ENCODE measurements at places on chromosomes 16 and 17.

- no peak for DNase-seq
These were observed 485.5 kb downstream of the WWOX start for GRCh38 chr16:78584991-78585390.

- no peak for DNase-seq
These were observed 3.0 kb upstream of the PRSS22 start for GRCh38 chr16:2860826-2861567.

- DNase-seq: no peak
These were observed 14.6 kb downstream of the ABCC3 start for GRCh38 chr17:50649042-50649908.

DNA sequence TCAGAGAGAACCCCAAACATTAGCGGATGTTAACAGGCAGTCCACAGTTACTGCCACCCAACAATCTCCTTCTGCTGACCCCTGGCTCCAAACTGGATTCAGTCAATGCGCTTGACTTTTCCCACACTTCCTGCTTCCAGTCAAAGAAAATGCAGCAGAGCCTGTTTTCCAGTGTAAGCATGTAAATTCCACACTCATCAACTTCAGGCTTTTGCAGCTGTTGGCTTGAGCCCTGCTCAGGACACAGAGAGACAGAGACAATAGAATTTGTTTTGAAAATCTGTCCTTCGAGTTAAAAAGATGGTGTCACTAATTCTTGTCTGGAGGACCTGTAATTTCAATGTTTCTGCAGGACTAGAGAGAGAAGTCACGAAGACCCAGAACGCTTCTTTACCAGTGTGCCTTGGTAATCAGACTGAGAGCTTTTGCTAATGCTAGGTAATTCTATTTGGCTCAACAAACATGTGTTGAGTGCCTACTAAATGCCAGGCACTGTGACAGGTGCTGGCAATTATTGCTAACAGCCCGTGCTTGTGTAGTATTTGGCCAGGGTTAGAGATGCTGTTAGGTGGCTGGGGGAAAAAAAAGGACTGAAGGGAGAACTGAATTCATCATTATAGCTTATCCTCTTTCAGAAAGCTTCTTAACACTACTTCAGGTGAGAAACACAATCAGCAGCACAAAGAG is 32.5 kb downstream of the HOXB1 start:
- peak; percentile 12 for DNase-seq

- no peak for DNase-seq
These were observed 3.0 kb downstream of the DEF8 start for GRCh38 chr16:89951509-89951908.

GRCh38 chr17:58200024-58200633 is 7.6 kb downstream of the EPX start:
- peak; percentile 20 for DNase-seq

GRCh38 chr17:83121921-83122820 is 42.8 kb downstream of the METRNL start:
- DNase-seq: no peak

- DNase-seq: no peak
These were observed 12.0 kb upstream of the CRISPLD2 start for GRCh38 chr16:84807776-84808175.

- no peak for DNase-seq
These were observed 1086.4 kb downstream of the CDH8 start for GRCh38 chr16:60949800-60950199.

DNA sequence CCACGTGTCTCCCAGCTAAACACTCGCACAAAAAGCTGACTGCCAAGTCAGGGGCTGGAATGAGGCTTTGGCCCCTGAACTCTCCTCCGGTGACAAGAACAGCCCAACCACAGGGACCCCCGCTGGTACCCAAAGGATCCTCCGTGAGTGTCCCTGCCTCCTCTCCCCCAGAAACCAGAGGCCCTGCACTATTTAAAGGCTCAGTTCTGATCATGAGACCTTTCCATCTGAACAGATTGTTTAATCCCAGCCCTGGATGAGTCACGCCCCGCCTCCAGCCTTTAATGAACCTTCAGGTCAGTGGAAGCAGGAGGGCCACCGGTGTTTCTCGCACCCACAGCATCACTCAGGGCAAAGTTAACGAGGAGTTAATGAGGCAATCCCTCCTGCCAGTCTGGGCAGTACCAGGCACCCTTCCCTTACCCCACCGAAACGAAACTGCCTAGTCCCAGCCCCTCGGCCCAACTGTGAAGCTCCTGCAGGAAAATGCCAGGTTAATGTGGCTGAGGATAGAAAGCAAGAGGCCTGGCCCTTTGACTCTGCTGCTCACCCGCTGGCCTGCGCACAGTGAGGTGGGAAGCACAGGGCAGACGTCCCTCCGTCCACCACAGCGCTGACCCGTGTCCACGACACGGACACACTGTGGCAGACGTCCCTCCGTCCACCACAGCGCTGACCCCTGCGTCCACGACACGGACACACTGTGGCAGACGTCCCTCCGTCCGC is 32.4 kb downstream of the TIMM22 start:
- no peak for DNase-seq

GRCh38 chr17:51071556-51071955 is 49.1 kb downstream of the SPAG9 start:
- DNase-seq: no peak

DNA sequence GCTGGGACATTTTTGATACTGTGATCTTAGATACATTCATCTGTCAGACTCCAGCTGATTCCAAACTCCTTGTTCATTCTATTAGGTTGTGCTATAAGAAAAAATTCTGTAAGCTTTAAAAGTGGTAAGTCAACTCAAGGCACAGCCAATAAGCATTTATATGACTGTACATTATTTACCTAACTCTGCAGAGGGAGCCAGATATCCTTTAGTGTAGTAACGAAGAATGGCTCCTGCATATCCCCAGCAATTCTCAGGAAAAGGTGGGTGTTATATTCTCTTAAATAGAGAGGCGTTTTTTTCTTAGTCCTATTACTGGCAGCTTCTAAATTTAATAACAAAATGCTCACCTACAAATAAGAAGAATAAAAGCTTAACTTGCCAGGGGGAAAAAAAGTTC is 374.3 kb upstream of the GOT2 start:
- DNase-seq: no peak

GRCh38 chr17:46928467-46929261 is 5.7 kb downstream of the GOSR2 start:
- DNase-seq: no peak

- DNase-seq: no peak
These were observed 522 bp downstream of the NAGS start for GRCh38 chr17:44004761-44005526.

- no peak for DNase-seq
These were observed 1.4 kb upstream of the CHST4 start for GRCh38 chr16:71524566-71525553.

GRCh38 chr16:49017501-49017900 is 264.1 kb downstream of the CBLN1 start:
- DNase-seq: no peak

DNA sequence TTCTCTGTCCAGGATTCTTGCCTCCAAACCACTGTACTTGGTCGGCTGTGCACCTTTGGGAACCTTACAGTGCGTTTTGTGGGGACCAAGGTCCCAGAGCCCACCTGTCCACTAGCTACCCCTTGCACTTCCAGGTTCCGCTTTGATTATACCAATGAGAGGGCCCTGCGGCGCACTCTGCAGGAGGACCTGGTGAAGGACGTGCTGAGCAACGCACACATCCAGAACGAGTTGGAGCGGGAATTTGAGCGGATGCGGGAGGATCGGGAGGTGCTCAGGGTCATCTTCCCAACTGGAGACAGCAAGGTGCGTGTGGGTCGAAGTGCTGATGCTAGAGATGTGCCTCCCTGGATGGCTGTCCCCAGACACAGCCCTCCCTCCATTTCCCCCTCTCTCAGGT is 18.8 kb downstream of the POLR2A start:
- DNase-seq: no peak

DNA sequence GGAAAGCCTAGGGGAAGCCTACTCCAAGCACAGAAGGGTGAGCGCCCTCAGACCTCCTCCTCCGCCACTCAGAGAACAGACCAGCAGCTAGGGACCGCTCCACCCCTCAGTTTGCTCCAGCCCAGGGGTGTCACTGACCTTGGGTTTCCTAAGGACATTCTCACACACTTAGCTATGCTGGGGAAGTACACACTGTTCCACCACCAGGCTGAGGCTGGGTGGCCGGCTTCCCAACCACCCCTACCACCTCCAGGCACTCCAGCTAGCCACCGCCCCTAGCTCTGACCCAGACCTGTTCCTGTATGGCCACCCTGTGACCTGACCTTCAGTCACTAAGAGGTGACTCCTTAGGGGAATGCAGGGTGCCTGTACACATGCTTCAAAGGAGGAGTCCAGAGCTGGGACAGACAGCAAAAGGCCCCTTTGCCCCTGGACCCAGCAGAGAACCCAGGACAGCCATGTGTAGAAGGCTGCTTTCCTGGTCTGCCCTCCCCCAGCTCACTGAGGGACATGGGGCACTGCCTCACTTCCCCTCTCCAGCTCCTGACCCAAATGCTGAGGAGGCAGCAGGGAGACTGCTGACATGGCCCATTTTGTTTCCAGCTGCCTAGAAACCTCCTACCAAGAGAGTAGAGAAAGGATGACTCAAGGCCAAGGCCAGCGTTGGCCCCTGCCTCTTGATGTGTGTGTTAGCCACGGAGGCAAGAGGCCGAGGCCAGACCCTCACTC is 6.7 kb downstream of the HSPB9 start:
- DNase-seq: no peak

- peak; percentile 74 for DNase-seq
These were observed at the start of gene ZNF598 for GRCh38 chr16:2009791-2010510. TSS of gene ZNF598 (minus strand) at chr16:2009821.

DNA sequence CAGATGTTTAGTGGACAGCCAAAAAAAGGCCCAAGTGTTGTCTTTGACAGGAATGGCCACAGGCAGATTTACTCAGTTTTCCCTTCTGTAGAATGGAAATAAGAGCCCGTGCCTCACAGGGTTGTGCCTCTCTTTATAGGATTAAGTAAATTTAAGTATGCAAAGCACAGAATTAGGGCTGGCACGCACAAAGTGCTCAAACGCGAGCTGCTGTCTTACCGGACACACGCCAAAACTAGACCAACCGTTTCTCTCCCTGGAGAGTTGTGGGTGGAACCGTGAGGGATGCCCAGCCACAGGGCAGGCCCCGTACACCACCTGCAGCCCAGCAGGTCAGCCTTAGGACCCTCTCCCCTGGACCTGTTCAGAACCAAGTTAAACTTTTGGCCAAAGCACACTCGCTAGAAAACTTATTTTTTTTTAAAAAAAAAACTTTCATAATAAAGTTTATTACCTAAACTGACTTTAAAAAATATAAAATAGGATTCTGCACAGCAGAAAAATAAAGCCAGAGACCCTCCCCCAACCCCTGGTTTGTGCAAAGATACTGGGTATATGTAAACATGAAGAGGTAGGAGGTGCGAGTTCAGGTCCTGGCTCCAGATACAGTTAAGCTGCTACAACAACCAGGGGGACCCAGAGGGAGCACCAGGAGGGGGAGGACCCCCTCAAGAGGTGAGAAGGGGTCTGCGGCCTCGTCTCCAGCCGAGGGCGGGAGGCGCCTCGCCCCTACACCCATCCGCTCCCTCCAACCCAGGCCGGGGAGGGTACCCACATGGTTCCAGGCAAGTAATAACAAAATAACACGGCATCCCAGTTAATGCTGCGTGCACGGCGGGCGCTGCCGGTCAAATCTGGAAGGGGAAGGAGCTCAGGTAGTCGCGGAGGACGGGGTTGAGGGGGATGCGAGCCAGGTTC is 1.8 kb downstream of the SOCS1 start:
- DNase-seq: no peak

DNA sequence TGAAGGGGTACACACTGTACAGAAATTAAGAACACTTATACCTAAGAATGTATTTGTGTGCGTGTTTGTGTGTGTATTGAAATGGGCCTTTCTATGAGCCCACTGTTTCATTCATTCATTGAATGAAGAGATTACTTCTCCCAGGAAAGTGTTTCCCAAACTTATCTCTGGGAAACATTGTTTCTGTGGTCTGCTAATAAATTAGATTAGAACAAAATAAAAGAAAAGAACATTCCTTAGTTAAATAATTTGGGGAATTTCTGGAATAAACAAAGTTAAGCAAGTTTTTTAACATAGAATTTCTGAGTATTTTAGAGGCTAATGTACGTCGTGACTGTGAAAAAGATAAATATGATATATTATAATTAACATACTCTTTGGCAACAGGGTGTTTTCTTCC is 402.4 kb upstream of the CDH11 start:
- no peak for DNase-seq

DNA sequence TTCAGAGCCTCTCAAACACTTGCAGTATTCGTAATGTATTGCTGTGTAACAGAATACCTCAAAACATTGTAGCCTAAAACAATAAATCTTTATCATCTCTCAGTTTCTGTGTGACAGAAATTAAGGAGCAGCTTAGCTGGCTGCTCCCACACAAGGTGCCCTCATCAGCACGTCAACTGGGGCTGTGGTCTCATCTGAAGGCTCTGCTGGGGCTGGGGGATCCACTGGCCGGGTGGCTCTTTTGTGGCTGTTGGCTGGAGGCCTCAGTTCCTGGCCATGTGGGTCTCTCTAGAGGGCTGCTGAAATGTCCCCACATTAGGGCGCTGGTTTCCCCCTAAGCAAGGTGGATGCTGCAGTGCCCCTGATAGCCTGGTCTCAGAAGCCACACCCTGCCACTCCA is 113.4 kb upstream of the CIBAR2 start:
- DNase-seq: no peak

- no peak for DNase-seq
These were observed 534.3 kb upstream of the C16orf82 start for GRCh38 chr16:26532456-26532855.

- DNase-seq: no peak
These were observed 194.4 kb upstream of the KCNJ16 start for GRCh38 chr17:69880591-69881112.

- DNase-seq: no peak
These were observed 408.4 kb upstream of the EEF2KMT start for GRCh38 chr16:5506021-5506420.

DNA sequence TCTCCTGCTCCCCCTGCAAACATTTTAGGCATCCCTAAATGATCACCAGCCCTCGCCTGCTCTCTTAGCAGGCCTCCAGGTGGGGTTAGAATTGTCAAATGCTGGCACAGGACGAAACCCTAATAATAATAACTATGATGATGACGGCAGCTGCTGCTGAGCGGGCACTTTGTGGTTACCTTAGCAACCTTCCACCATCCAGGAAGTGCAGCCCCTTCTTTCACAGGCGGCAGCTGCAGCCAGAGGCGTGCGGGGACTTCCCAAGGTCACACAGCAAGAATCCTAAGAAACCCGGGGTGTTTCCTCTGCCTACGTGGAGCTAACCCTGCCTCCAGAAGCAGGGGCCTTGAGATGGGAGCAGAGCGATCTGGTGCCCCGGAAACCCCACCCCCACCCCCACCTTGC is 22.4 kb upstream of the EIF1 start:
- DNase-seq: no peak
